Upper lobe of right lung (tissue), 1 donor: ENCODE measurements at places on chromosomes 12 and 14.

- DNase-seq, result no peak
Measured at GRCh38 chr14:90820958-90821357, 4.7 kb upstream of the TTC7B start.

GRCh38 chr12:99783421-99783820 lies 135.9 kb downstream of the GARIN6 start:
- no peak for DNase-seq

GRCh38 chr12:1929985-1930802 lies 11.7 kb upstream of the CACNA2D4 start:
- DNase-seq, result peak; percentile 29

DNA sequence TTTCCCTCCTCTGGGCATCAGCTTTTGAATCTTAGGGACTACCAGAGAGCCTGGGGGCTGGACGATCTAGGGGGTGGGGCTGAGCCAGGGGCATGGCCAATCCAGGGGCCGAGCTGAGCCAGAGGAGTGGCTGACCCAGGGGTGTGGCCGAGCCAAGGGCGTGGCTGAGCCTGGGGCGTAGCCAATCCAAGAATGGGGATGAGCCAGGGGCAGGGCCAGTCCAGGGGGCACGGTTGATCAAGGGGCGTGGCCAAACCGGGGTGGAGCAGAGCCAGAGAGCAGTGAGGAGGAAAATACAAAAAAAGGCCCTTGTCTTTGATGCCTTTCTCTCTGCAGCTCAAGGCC lies 219.3 kb upstream of the NOS1 start:
- peak; percentile 61 for DNase-seq

GRCh38 chr14:71478542-71478941 lies 453.7 kb upstream of the RGS6 start:
- DNase-seq, result no peak

GRCh38 chr12:57090924-57091637 lies 2.2 kb downstream of the NAB2 start:
- no peak for DNase-seq

DNA sequence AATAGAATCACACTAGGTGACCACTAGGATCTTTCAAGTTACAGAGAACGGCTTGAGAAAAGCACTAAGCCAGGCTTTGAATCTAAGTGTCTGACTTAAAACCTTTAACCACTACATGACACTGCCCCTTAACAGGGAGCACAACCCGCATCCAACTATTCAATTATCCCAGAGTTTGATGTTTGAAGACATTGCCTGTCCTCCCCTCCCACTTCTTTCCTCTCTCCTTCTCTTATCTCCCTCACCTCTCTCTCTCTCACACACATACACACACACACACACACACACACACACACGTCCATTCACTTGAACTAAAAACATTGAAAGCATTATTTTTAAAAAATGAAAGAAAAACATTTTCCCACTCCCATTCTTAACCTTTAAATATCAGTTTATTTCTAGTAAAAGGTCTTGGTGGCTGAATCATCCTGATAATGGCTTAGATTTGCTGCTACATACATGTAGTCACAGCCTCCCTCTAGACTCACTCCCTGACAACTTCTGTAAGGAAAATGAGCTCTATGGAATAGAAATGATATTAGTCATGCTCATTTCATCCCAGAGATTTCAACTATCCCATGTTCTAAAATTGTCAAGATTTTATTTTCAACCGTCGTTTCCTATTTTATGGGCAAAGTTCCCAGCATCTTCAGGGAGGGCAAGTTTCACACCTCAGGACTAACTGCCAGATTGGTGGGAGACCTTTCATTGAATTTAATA lies 53.5 kb upstream of the RAP1B start:
- no peak for DNase-seq

DNA sequence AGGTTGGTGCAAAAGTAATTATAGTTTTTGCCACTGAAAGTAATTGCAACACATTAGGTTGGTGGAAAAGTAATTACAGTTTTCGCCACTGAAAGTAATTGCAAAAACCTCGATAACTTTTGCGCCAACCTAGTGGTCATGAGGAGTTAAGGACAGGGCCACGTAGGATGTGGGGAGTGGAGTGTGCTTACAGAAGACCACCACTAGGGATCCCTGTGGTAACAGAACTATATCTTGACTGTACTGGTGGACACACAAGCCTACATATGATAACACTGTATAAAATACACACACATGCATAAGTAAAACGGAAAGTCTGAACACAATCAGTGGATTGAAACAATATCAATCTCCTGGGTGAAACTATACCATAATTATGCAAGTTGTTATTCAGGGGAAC lies 187.4 kb upstream of the ABCD2 start:
- no peak for DNase-seq

- no peak for DNase-seq
Measured at GRCh38 chr12:57233357-57234232, 4.1 kb downstream of the SHMT2 start.

DNA sequence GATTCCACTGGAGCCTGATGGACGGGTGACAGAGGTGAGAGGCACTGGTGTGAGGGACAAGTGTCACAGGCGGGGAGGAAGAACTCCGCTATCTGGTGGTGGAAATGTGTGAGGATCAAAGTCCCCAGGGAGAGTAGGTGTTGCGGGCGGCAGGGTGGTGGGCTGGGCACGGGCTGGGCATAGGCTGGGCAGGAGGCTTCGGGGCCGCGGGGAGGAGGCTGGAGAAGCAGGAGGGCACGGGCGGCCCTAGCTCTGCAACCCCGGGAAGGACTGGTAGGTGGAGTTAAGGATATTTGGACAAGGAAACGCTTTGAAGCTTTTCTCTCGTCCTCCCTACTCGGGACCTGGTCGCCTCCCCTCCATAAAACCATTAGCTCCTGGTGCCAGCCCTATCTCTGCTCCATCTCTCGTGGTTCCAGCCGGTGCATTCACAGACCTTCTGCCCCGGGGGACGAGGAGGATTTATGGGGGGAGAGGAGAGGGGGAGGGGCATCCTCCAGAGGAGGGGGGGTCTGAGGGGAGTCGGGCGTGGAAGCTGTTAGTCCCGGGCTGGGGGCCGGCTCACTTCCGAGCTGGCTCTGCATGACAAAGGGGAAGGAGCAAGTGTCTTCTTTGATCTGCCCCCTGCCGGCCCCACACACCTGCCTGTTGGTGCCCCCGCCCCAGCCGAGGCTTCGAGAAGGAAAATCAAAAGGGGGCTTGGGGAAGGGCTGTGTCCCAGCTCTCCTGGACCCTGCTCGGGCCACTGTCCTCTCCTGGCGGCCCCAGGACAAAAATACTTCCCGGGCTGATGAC lies 504 bp downstream of the WNT5B start:
- no peak for DNase-seq

- no peak for DNase-seq
Measured at GRCh38 chr12:117067016-117067415, 32.2 kb downstream of the TESC start.

DNA sequence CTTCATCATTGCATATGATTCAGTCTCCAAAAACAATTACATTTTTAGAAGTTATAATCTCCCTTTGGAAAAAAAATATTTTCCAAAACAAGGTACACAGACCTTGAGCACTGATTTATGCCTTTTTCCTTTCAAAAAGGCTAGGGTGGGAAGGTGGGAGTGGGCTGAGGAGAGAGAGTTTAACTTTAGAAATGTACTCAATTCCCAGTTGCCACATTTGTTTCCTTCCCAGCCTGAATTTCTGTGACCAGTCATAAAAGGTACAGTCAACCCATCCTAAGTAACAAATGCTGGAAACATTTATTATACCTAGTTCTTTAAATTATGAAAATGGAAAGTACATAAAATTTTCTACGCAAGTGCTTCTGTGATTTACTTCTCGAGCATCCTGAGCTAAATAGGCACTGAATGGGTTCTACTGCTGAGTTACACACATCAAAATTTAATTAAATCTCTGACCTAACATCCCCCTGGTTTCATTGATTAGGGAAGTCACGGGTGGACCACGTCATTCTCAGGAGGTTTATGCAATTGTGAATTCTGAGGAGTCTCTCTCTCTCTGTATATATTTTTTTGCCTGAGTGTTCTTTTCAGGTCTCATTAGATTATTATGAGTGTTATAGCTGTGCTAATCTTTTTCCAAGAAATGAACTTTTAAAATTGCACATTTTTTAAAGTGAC lies 371.8 kb downstream of the BTG1 start:
- DNase-seq, result no peak

DNA sequence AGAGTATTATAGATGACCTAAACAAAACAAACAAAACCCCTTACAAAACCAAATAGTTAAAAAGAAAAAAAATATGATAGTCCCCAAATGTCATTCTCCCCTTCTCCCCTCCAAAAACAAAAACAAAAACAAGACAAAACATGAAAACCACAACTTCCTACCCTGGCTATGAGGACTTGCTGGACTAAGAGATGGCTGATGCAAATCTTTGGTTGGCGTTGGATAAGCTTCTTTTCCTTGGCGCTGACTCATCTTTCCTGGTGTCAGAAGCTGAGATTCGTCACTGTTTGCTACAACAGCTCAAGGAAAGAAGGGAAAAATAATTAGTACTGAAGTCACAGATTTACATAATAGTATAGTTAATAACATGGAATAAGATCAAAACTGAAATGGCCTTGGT lies 102.5 kb upstream of the BBS10 start:
- DNase-seq, result no peak

DNA sequence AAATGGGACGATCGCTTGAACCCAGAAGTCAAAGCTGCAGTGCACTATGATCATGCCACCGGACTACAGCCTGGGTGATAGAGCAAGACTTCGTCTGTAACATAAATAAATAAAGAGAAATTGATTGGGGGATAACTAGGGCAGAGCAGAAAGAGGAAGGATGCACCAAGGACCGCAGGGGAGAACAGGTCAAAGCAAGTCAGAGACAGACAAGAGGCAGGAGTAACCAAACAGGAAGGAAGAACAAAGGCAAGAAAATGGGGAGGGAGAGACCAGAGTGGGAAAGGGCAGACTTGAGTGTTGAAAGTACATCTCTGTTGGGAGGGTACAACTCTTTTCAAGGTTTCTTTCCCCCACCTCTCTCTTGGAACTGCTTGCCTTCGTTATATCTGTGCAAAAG lies 50.8 kb upstream of the ELK3 start:
- no peak for DNase-seq

- no peak for DNase-seq
Measured at GRCh38 chr12:90841336-90841735, 113.6 kb downstream of the CCER1 start.

GRCh38 chr12:5258926-5259325 lies 173.0 kb upstream of the NTF3 start:
- DNase-seq, result no peak

DNA sequence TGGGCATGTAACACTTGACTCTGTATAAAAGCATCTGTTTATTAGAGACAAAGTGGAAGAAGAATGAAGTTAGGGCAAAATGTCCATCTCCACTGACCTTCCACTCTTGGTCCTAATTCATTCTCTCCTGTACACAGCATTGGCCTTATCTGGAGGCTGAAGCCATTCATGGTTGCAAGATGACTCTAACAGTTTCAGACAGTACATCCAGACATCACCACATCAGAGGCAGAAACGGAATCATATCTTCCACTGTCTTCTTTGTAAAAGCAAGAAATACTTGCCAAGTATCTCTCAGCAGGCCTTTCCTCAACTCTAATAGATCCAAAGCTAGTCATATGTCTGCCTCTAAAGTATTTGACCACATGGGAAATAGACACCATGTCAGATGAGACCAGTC lies 41.1 kb downstream of the PTHLH start:
- DNase-seq, result no peak

- no peak for DNase-seq
Measured at GRCh38 chr12:75366629-75367028, 24.3 kb upstream of the GLIPR1L2 start.

GRCh38 chr12:15318841-15319240 lies 3.5 kb upstream of the PTPRO start:
- DNase-seq, result no peak
